HTR-8/SVneo (cell line): ENCODE measurements at places on chromosomes 3 and 15.

DNA sequence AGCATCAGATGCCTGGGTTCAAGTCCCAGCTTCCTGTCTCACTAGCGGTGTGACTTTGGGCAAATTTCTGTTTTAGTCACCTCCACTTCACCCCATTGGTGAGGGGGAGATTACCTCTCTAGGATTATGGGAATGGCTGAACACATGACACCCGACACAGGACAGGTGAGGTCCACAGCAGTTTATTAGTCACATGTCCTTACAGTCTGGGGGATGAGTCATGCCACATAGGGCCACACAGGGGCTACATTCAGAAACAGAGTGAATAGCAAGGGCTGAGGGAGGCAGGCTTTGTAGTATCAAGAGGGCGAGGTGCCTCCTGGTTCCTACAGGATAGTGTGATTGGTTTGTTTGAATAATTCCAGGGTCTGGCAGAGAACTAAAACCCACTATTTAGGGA, 15.2 kb upstream of the ITGA11 start:
- no peak for DNase-seq

DNA sequence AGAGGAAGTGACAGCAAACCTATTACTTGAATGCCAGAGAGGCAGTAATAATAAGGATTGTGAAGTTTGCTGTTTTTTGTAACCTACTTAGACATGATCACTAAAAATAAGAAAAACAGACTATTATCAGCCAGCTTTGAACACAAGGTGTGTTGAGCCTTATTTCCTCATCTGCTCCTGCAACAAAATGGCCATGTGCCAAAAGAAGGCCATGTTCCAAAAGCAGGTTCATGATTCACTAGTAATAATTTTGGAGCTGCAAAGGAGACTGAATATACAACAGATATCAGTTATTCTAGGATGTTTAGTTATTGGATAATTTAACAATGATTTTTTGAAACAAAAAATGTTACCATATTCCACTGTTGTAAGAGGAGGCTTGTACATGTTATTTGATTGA, 578.7 kb downstream of the SQOR start:
- DNase-seq = no peak

GRCh38 chr15:62449638-62450037, 284.6 kb upstream of the C2CD4B start:
- no peak for DNase-seq

GRCh38 chr3:152196782-152197181, 71.9 kb upstream of the MBNL1 start:
- DNase-seq = no peak

GRCh38 chr3:72872183-72872582, 15.7 kb upstream of the GXYLT2 start:
- DNase-seq = no peak

DNA sequence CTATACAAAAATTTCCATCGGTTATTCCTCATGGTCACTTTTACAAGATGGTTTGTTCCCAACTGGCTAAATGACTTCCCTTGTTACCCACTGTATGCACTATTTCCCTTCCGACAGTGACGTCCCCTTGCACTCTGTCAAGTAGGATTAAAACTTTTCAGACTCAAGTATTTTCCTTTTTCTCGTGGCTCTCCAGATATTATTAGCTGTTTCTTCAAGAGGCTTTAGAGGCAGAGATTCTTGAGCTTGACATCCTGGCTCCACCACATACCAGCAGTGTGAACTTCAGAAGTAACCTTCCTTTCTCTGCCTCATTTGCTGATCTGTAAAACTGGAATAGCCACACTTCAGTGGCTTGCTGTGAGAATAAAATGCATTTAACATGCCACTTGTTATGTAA, 14.0 kb downstream of the CSNK1G1 start:
- DNase-seq = no peak

DNA sequence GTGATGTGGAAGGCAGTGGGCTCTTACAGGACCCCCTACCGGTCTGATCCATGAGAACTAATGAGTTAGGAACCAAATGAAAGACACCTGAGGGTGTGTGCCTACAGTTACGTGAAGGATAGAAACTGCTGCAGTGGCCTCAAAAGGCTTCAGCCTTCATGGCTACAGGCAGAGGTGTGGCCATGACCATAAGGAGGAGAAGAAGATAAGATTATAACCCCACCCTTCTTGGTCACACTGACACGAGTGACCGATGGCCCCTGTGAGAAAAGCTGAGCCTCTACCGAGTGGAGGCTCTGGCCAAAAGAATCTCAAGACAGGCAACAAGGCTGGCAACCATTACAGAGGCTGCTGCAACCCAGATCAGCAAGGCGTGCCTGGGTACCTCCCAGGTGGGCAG, 6.3 kb downstream of the RFT1 start:
- DNase-seq = no peak

GRCh38 chr15:77815015-77815414, 182.3 kb upstream of the LINGO1 start:
- DNase-seq = no peak

DNA sequence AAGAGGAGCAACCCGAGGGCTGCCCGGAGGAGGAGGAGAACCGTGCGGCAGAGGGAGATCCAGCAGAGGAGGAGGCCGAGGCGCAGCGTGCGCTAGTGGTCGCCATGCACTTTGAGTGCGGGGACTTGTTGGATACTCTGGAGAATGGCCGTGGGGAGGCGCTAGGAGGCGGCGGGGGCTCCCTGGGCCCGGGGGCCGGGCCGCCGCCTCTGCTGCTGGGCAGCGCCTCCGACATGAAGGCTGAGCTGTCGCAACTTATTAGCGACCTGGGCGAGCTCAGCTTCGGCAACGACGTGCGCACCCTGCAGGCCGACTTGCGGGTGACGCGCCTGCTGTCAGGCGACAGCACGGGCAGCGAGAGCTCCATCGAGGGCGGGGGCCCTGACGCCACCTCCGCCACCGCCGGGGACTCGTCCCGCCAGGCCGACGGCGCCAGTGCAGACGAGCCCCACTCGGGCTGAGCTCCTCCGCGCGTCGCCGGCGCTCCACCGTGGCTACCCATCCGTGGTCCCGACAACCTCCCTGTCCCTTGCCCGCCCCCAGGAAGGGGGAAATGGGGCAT, 2.0 kb downstream of the FAM43A start:
- no peak for DNase-seq

GRCh38 chr3:17820704-17821103, 78.3 kb upstream of the TBC1D5 start:
- DNase-seq = no peak

DNA sequence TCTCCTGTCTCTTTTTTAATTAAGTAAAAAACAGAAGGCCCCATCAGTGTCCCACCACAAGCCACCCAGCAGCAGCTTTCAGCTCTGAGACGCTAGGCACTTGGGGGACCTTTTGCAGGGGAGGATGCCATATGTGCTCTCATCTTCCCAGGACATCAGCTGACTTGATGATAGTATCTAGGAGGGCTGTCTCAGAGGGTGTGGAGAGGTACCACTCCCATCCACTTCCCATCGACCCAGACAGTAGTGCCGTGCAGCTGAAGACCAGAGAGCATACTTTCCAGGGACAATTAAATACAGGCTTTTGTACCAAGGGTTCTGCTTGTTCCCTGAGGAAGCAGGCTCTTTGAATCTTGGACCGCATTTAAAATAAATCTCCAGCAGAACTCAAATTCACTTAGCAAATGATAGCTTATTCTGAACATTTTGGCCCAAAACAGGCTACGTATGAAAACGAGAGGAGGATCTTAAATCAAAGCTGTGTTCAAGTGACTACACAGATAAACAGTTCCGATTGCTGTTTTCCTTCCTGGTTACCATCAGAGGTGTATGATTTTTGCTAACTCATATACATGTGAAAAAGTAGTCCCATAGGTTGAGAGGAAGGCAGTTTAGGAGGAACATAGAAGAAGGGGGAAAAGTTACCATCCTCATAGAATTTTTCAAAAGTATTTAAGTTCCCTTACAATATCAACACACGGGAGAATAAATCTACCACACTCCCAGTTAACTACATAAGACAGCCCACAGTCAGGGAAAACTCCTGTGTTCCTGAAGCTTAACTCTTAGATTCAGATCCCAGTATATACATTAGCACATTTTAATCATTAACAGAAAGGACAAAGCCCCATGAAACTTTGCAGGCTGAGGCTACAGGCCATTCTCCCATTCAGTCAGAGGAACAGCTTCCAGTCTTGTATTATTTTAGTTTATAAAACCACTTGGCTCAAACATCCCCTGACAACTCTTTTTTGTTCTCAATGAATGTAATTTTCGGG, 9.5 kb downstream of the WNT5A start:
- DNase-seq = no peak

DNA sequence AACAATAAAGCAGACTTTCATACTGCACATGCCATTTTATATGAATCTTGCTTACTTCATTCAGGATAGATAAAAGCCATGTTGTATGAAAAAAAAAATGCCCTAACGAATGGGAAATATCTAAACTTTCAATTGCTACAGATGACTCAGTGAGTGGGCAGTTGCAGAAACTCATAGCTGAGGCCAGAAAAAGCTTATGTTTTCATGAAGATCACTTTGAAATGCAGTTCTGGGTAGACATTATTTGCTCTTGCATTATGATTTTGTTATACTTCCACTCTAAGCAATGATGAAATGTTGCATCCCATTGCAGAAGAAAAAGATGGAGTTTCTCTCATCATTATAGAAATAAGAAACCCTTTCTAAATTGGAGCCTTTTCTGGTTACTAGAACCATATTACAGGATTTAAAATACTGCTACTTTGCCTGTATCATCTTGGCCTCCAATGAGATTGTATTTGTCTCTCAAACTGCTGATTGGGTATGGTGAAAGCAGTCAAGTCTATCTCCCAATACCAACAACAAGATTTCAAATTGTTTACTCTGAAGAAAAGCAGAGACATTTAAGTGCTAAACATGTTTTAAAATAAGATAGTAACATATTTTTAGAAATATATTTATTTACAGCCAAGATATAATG, 17.0 kb downstream of the PEAK1 start:
- no peak for DNase-seq

DNA sequence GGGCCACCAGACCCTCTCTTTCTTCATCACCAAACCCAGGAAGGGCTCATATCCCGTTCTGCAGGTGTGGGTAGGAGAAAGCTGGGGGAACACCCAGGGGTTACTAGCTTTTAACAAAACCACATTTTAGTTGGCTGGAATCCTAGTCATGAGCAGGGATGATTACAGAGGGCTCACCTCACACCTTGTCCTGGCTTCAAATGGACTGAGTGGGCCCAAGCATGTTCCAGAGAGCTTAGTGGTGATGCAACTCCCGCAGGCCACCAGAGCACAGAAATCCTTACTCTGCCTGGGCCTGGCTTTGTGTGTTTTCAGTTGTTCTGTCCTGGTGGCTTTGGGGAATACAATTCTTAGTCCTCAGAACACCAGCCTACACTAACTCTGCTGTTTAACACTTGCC, 56.8 kb upstream of the RYK start:
- DNase-seq = no peak

GRCh38 chr15:90887037-90887481, 2.8 kb downstream of the FES start:
- no peak for DNase-seq

DNA sequence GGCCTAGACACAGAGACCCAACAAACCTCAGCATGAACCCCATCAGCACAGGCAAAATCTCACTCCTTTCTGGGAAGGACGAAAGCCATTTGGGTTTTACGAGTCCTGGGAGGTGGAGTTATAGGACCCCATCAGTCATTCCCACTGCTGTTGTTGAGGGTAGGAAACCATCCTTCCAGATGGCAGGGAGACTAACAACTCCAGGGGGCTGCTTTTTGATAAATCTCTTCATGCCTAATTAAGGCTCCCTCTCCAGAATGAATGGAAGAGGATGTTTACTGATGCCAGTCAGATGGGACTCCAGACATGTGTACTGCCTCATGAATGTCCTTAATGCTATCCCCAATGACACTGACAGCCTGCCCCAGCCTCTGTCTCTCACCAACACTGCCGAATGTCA, 75.3 kb downstream of the ST8SIA2 start:
- no peak for DNase-seq

DNA sequence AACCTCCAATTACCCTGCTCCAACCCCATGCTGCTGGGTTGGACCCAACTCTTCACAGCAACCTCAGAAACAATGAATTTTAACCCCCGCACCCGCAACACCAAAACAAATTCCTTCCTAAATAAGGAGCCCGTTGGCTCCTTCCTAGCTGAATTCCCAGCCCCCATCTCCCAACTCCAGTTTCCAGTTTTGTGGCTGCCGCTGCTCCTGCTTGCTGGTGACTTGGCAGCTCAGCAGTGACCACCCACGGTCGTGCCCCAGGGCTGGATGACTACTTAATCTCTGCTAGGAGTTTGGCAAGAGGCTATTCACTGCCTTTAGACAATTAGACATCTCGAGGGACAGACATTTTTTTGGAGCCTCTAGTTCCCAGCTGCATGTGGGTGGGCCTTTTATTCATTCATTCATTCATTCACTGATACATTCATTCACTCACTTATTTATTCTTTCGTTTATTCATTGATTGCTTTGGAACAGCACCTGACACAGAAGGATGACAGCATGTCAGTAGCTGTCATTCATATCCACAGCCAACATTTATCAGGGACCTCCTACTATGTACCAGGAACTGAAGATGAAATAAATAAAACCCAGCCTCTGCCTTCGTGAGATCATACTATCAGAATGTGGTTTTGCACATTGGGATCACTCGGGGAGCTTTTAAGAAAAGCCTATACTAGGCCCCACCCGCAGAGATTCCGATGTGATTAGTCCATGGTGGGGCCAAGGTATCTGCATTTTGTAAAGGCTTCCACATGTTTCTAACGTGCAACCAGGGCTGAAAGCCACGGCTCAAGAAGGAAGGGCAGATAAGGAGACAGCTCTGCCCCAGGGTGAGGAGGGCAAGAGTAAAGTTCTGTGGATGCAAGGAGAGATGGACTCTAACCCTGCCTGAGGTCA, 256.5 kb downstream of the SHQ1 start:
- peak; percentile 84 for DNase-seq

- peak; percentile 12 for DNase-seq
Observed at GRCh38 chr3:64220161-64220914, 4.9 kb downstream of the PRICKLE2 start.

- peak; percentile 79 for DNase-seq
Observed at GRCh38 chr3:172467170-172467824, 19.0 kb upstream of the GHSR start.

GRCh38 chr15:45431511-45431910, 53.2 kb upstream of the GATM start:
- no peak for DNase-seq

DNA sequence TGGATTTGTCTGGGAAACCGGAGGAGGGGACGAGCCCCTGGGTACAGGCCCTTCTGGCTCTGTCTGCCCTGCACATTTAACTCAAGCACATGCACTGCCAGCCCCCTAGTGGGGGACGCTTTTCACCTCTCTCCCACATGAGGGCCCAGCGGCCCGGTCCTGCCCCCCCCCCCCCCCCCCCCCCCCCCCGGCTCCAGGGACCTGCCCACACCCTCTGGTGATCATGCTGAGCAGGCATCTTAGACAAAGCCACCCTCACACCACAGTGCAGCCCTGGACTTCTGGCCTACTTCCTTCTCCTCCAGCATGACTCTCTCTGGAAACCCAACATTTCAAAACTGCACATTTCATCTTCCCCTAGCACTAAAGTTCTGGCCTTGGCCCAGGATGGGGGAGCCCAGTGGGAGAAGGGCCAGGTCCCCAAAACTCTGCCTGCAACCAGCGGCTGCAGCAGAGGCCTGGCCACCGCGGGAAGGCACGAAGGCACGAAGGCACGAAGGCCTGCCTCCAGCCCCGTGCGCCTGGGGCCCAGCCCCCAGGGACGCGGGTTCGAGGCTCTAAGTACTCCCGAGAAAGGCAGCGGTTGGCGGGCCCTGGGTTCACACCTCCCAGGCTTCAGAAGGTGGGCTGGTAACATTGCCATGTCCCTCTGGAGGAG, 14.1 kb downstream of the KLF15 start:
- DNase-seq = no peak
